ENCODE measurements at places on chromosomes 6 and 20. TPM values are rescaled to one million over a fixed set of nuclear protein-coding genes. Genes with fewer than 3 reads are reported as not detected.
A peak's percentile ranks its signal among the peaks of the same experiment; 100 is the strongest.

ARG1 gene
- total RNA-seq: 19.7 TPM

- H3K4me1 ChIP-seq: no peaks in the 10 kb centered on the region
- no peak overlapping the region for H3K4me3 ChIP-seq
- H3K27me3 ChIP-seq: no peaks in the 10 kb centered on the region
- no peak overlapping the region for H3K27ac ChIP-seq
- no peak for DNase-seq
- H3K36me3 ChIP-seq: no peaks in the 10 kb centered on the region
Measured at GRCh38 chr6:17218749-17219093, 62.4 kb upstream of the RBM24 start.

DNA sequence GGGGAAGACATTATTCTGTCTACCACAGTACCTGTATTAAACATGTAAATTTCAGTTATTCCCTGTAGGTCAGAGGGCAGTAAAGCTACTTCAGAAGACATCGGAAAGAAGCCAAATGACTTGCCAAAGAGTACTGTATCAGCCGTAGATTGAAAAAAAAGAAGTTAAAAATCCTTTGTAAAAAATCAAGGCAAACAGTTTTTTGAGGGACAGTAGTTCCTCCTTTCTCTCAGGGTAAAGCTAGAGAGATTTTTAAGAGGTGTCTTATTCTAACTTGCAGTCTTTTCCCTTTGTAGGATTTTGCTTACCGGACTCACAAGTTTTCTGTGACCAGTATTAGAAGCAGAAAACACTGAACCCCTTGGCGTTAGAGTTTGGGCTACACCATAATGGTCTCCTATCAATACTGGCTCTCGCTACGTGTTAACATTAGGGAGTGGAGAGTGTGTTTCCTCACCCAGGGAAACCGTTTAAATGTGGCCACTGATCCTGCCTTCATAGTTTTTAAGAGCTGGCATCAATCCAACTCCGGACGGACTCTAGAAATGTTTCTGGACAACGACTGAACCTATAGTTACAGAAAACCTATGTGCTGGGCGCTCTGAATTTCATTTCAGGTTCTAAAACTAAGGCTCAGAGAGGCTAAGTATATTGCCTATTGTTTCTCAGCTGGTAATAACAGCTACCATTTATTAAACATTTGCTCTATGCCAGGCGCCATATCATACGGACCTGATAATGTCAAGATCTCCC lies 1.3 kb upstream of the ASXL1 start:
- no peaks in the 10 kb centered on the region for H3K36me3 ChIP-seq
- H3K27ac ChIP-seq: no peak overlapping the region
- DNase-seq: no peak

- DNase-seq: no peak
- no peak overlapping the region for H3K4me3 ChIP-seq
- no peaks in the 10 kb centered on the region for H3K36me3 ChIP-seq
- H3K4me1 ChIP-seq: no peaks in the 10 kb centered on the region
- H3K27ac ChIP-seq: no peak overlapping the region
Measured at GRCh38 chr6:120648713-120649112, 685.6 kb downstream of the TBC1D32 start.

GRCh38 chr6:87029711-87030314 lies 65.1 kb downstream of the CGA start:
- no peak overlapping the region for H3K27ac ChIP-seq
- no peaks in the 10 kb centered on the region for H3K4me1 ChIP-seq
- no peak overlapping the region for H3K4me3 ChIP-seq
- H3K27me3 ChIP-seq: no peaks in the 10 kb centered on the region

DNA sequence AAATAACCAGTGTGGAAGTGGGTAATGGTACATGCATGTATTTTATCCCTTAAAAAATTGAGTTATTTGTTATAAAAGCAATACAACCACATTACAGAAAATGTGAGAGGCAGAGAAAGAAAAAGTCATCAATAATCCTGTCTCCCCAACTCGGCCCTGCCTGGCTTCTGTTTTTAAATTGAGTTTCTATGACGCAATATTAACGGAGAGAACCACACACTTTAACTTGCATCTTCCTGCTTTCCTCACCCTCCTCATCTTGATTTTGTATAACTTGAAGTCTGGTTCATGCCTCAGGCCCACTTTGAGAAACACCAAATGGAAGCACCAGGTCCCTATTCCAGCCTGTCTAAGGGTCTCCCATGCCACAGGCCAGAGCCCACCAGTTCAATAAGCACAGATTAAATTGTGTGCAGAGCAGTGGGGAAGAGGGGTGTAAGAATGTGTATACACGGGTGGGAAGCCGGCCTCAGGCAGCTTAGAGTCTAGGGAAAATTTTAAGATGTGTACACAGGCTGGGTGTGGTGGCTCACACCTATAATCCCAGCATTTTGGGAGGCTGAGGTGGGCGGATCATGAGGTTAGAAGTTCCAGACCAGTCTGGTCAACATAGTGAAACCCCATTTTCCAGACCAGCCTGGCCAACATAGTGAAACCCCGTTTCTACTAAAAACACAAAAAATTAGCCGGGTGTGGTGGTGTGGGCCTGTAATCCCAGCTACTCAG lies 15.9 kb downstream of the KCNK5 start:
- H3K36me3 ChIP-seq: no peaks in the 10 kb centered on the region
- H3K4me3 ChIP-seq: no peak overlapping the region
- no peak for DNase-seq
- no peaks in the 10 kb centered on the region for H3K27me3 ChIP-seq
- H3K4me1 ChIP-seq: peaks cover 82% of the 10 kb centered on the region
- H3K27ac ChIP-seq: peak overlapping the region; percentile 41

DNA sequence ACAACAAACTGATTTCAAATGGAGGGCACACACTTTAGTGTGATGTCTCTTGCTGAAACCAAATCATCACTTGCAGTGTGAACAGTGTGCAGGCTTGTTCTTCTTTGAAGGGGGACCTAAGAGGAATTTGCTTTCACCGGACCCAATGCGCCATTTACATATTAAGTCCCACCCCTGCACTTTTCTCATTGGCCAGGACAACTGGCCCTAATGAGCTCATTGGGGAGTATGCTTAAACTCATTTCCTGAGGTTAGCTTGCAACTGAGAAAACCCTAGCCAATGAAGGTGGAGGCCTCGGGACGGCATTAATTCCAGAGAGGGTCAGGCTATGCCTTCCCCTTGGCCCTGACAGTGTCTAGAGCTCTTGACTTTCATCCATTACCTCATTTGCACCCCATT lies 58.7 kb downstream of the VEGFA start:
- no peak overlapping the region for H3K27ac ChIP-seq
- DNase-seq: no peak
- H3K4me1 ChIP-seq: peaks cover 18% of the 10 kb centered on the region
- H3K27me3 ChIP-seq: no peaks in the 10 kb centered on the region

- peaks cover 83% of the 10 kb centered on the region for H3K4me1 ChIP-seq
- H3K4me3 ChIP-seq: no peak overlapping the region
- no peak for DNase-seq
- peak overlapping the region; percentile 85 for H3K27ac ChIP-seq
- H3K27me3 ChIP-seq: no peaks in the 10 kb centered on the region
- H3K36me3 ChIP-seq: no peaks in the 10 kb centered on the region
Measured at GRCh38 chr20:10504608-10504993, 69.5 kb downstream of the SLX4IP start.

TNFRSF6B gene
- total RNA-seq: 43.6 TPM

GRCh38 chr6:158438226-158438625 lies 121.7 kb upstream of the TMEM181 start:
- H3K36me3 ChIP-seq: peaks cover 26% of the 10 kb centered on the region
- no peak for DNase-seq
- no peak overlapping the region for H3K27ac ChIP-seq
- H3K4me1 ChIP-seq: peaks cover 10% of the 10 kb centered on the region
- H3K4me3 ChIP-seq: no peak overlapping the region
- H3K27me3 ChIP-seq: no peaks in the 10 kb centered on the region

DNA sequence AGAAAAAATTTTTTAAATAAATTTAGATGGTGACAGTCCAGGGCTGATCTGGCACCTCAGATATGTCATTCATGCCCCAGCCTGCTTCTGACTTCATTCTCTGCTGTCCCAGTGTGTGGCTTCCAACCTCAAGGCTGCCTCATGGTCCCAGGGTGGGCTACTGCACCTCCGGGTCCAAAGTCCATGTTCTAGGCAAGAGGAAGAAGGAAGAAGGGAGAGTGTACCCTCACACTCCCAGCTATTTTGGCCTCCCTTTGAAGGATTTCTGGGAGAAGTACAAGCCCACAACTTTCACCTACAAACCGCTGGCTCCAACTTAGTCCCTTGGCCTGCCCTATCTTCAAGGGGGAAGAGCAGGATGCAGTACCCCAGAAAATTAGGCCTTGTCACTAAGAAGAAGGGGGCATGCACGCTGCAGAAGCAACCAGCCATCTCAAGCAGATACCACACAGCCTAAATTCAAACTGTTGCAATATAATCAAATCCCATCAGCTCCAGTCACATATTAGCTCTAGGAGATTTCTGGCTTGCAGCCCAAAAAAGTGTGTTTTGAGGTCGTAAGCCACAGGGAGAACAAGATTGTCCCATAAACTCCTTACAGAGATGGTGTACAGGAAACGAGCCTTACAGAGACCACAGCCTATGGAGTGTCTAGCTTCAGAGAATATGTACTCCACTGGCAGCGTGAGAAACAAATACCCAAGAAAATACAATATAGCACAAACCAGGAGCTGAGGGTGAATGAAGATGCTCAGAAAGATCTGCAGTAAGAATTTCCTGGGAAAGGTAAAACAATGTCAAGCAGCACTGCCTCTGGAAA lies 906 bp upstream of the BTN3A2 start:
- H3K27ac ChIP-seq: peak overlapping the region; percentile 92
- H3K4me1 ChIP-seq: peaks cover 44% of the 10 kb centered on the region
- DNase-seq: no peak
- H3K4me3 ChIP-seq: peak overlapping the region; percentile 60
- peaks cover 2% of the 10 kb centered on the region for H3K36me3 ChIP-seq
- no peaks in the 10 kb centered on the region for H3K27me3 ChIP-seq

CST5 gene
- not detected for total RNA-seq

DNA sequence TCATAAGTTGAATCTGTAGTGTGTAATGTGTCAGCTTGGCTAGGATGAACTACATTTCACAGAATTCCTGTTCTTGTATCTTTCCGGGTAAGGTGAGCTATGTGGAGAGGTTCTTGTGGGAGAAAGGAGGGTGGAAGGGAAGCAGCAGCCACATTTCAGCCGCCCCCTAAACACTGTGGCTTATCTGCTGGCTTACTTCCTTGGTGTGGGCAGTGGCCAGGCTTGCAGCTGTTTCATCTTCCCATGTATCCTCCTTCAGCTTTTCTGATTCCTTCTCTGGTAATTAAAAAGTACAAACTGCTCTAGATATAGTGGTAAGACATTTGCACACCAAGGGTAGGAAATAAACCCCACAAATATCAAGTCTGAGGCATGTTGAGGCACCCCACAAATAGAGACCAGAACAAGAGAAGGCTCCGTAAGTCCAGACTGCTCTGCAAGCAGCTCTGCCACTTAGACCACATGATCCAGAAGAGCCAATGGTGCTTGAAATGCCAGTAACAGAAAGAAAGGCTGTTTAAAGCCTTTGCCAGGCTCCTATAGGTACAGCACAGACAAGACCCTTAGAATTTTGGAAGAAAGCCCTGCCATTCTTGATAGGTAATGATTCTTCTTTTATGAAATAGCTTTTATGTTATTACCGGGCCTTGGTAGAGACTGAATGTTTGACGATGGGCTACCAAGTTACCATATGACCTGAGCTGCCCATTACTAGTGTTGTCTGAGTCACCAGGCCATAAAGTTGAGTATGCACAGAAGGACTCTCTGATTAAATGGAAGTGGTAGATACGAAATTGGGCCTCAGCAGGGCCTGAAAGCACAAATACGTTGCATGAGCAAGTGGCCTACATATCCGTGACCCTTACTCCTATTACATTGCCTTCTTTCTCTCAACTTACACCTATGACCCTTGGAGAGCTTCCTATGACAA lies 215.0 kb upstream of the SGK1 start:
- DNase-seq: no peak
- H3K27me3 ChIP-seq: no peaks in the 10 kb centered on the region
- H3K36me3 ChIP-seq: no peaks in the 10 kb centered on the region
- no peak overlapping the region for H3K4me3 ChIP-seq
- H3K4me1 ChIP-seq: no peaks in the 10 kb centered on the region
- H3K27ac ChIP-seq: no peak overlapping the region

DNA sequence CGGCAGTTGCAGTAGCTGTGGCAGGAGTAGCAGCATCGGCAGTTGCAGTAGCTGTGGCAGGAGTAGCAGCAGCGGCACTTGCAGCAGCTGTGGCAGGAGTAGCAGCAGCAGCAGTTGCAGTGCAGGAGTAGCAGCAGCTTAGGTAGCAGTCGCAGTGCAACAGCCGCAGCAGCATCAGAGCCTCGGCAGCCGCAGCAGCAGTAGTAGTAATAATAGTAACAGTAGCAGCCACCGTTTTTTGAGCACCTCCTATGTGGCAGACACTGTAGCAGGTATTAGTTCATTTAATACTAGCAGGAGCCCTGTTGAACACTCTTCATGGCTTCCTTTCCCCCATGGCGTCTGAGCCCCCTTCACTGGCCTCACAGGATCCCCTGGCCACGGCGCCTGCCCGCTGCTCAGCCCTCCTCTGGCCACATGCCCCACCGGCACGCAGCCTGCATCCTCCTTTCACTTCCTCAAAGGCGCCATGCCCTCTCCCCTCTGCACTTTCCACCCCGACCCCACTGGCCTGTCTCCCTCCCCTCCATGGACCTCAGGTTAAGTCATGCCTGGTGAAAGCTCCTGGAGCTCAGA lies 19.1 kb upstream of the IRF4 start:
- peaks cover 7% of the 10 kb centered on the region for H3K4me1 ChIP-seq
- no peaks in the 10 kb centered on the region for H3K27me3 ChIP-seq
- DNase-seq: peak; percentile 83
- no peak overlapping the region for H3K4me3 ChIP-seq
- H3K36me3 ChIP-seq: no peaks in the 10 kb centered on the region

MCM9 gene
- total RNA-seq: 20.7 TPM

- no peak for DNase-seq
- peaks cover 30% of the 10 kb centered on the region for H3K4me1 ChIP-seq
- H3K27ac ChIP-seq: peak overlapping the region; percentile 47
- peak overlapping the region; percentile 19 for H3K4me3 ChIP-seq
- H3K36me3 ChIP-seq: no peaks in the 10 kb centered on the region
Measured at GRCh38 chr6:28211840-28212509, 13.1 kb upstream of the ZSCAN9 start.

GRIK2 gene
- total RNA-seq: 1.4 TPM

CST2 gene
- not detected for total RNA-seq

GRCh38 chr20:59191036-59191755 lies 27.6 kb downstream of the ZNF831 start:
- no peak overlapping the region for H3K27ac ChIP-seq
- no peak for DNase-seq
- H3K36me3 ChIP-seq: no peaks in the 10 kb centered on the region
- no peaks in the 10 kb centered on the region for H3K4me1 ChIP-seq
- no peaks in the 10 kb centered on the region for H3K27me3 ChIP-seq

DNA sequence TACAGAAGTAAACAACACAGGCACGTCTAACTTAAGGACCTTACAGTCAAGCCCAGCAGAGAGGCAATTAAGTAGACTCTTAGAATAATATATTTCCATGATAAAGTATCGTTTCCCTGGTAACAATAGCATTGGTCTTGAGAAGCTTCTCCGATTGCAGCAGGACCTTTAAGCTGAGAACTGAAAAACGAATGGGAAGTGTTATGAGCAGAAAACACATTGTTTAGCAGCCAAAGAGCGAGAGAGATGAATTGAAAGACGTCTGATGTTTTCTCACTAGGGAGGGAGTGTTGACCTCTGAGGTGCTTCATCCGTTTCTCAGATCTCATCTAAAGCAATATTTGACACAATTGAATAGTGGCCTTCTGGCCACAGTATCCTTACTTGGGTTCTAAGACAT lies 855 bp downstream of the BYSL start:
- H3K4me3 ChIP-seq: peak overlapping the region; percentile 71
- peaks cover 15% of the 10 kb centered on the region for H3K36me3 ChIP-seq
- no peak for DNase-seq
- peak overlapping the region; percentile 97 for H3K27ac ChIP-seq

Measured in spleen (tissue), 13 donors.